KBM-7 (cell line): ENCODE measurements at places on chromosomes 12 and 14.

DNA sequence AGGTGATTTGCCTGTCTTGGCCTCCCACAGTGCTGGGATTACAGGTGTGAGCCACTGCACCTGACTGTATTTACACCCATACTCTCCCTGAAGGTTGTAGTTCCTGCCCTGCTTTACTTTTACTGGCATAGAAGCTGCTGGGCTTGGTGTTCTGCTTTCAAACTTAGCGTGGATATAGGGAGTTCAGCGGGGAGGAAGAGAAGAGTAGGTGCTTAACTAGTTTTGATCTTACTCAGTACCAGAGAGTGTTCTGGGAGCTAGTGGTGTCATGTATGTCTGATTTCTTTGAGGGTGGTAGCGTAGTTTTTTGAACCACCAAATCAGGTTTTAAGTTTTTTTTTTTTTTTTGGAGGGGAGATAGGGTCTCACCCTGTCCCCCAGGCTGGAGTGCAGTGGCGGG, 13.8 kb downstream of the RCOR1 start:
- no peak for DNase-seq

DNA sequence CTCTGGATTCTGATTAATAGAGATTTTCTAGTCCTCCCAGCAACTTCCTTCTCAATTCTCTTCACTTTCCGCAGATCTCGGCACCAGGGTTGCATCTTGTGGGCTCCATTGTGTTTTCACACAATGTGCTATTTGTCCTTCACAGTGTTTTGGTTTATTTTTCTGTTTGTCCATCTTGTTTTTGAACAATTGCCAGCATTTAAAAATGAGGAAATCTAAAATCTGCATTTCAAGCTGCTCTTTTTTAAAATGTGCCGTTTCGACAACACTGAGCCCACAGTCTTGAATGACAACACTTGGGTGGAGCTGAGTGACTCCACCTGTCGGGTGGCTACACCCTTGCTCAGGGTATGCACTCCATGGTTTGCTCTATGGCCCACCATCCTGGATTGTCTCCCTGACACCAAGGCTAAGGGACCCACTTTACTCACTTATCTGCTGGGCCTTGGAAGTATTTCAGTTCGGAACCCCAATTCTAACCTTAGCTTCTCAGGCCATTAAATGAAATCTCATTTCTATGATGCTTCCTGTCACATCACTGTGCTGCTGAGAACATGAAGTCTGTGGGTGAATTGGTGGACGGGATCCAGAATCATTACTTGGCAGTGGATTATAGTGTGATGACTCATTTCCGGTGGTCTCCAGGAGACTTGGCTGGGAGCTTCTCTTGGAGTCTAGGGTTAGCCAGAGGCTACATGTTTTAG, 3.4 kb upstream of the MYRFL start:
- peak; percentile 41 for DNase-seq

DNA sequence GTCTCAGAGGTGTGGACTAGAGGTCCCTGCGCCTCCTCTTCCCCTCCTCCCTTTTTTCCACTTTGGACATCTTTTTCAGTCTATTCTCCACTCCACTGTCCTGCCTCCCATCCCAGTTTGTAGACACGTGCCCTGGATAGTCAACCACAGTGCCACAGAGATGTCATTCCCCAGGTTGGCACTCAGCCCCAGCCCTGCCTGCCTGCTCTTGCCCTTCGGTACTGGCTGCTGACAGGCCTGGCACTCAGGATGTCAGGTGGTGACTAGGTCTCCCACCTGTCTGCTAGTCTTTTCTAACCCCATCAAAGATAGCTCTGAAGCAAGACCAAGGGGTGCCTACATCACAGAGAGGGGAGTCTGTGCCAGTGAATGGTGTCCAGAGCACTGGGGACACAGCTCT, 15.8 kb downstream of the KRT71 start:
- no peak for DNase-seq

GRCh38 chr12:51753980-51754675, 94.4 kb downstream of the FIGNL2 start:
- DNase-seq: no peak

GRCh38 chr14:44940944-44941343, 20.8 kb downstream of the KLHL28 start:
- no peak for DNase-seq

- no peak for DNase-seq
Measured at GRCh38 chr14:64388533-64389285, 556 bp downstream of the MTHFD1 start.

- peak; percentile 73 for DNase-seq
Measured at GRCh38 chr14:104150136-104151025, 12.0 kb downstream of the KIF26A start.

DNA sequence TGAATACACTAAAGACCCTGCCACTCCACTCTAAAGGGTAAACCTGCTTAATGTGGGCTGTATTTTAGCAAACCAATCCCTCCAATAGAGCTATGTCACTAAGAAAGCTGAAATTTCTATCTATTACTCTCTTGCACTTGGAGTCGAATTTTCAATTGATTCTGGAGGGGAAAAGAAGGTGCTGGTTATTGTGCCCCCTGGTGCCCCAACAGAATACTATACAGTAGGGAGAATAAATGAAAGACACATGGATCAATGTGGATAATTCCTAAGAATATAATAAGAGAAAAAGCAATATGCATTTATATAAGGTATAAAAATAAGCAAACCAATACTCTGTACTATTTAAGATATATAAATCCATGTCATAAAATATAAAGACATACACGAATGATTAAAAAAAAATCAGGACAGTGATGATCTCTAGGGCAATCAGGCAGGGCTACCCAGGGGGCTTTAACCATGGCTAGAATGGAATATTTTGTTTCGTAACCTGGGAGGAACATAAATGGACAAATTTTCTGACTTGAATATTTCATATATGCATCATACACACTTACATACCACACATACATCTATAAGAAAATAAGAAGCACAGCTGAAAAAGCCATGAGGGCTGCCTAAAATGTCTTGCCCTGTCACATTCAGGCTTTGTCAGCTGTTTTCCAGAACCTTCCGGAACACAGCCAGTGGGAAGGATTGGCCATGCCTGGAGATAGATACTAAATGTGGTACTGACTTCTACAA, 54.4 kb downstream of the EFCAB11 start:
- peak; percentile 20 for DNase-seq

DNA sequence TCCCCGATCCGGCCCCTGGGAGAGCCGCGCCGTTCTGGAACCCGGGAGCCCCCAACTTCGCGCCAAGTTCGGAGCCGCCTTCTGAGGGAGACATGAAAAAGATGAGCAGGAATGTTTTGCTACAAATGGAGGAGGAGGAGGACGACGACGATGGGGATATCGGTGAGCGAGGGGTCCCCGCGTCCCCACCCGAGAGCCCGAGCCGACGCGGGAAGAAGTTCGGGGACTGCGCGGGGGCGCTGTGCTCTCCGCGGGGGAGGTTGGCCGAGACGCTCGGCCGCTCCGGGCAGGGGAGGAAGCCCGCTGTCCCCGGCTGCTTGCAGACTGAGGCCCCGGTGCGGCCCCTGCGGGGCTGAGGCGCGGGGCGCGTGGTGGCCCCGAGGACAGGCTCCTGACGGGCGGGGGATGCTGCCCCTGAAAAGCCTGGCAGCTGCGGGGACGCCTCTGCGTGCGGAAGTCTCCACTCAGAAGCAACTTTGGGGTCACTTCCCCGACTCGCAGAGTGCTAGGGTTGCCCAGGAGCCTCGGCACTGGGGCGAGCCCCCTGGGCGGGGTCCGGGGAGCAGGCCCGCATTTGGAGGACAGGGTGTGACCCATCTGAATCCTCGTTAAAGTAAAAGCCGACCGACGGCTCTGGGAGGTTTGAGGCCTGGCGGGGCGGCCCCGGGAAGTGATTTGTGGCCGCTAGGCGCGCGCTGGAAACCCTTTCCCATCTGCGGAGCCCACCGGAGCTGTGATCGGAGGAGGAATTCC, 511 bp downstream of the ANO6 start:
- peak; percentile 60 for DNase-seq

DNA sequence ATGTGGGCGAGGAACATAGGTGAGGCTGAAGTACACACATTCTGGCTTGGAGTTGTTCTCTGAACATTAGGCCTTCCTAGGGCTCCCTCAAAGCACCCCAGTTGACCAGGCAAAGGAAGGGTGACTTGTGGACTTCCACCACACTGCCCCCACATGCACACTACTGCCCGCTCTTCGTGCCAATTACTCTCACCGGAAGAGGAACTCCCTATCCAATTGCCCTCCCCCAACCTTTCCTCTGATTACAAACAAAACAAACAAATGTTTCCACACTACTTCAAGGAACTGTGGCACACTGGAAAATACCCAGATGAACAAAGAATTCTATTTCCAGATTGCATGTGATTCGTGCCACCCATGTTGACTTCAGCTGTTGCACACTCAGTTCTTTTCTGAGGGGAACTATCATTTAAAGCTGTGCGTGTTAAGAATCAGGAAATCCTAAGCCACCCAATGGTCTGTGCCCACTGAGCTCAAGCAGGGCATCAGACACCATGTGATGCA, 139.3 kb downstream of the SSPN start:
- DNase-seq: peak; percentile 59

- DNase-seq: no peak
Measured at GRCh38 chr14:23896609-23897153, 56.9 kb upstream of the DHRS4 start.

- DNase-seq: no peak
Measured at GRCh38 chr14:96299441-96299840, 43.4 kb downstream of the BDKRB1 start.
